ENCODE measurements at places on chromosomes 16 and 17.

- DNase-seq: peak; percentile 51
These were observed 26.3 kb downstream of the FOXL1 start for GRCh38 chr16:86604436-86605193.

DNA sequence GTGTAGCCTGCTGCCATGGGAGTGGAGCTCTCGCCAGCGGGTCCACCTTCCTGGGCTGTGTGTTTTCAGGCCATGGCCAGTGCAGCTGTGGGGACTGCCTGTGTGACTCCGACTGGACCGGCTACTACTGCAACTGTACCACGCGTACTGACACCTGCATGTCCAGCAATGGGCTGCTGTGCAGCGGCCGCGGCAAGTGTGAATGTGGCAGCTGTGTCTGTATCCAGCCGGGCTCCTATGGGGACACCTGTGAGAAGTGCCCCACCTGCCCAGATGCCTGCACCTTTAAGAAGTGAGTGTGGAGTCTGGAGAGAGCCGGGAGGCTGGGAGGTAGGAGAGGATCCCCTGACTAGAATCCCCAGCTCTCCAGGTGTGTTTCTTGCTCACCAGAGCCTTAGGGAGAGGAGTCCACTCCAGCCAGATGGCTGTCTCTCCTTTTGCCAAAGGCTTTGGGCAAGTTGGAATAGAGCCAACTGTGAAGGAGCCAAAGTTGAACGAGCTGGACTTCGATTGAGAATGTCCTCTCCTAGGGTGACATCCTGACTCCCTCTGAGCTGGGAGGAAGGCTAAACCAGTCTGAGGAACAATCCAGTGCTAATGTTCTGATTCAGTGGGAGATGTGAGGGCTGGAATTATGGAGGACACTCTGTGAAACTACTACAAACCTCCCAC lies 24.4 kb upstream of the EFCAB13 start:
- no peak for DNase-seq

DNA sequence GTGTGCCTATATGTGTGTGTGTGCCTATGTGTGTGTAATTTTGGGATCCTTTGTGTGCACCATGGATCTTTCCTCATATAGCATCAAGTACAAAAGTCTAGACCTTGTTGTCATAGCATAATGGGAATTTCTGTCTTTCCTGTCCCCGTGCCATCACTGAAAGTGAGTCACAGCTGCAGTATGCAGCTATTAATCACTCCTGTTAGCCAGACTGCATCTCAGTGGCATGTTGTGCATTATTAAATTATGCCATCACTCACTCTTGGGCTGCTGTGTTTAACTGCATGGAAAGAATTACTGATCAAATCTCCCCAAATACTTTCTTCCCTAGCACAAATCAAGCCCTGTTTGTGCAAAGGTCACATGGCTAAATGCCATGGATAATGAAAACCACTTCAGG lies 92.4 kb downstream of the CBLN1 start:
- DNase-seq: no peak

GRCh38 chr16:81745704-81746558 lies 33.2 kb upstream of the PLCG2 start:
- peak; percentile 81 for DNase-seq

DNA sequence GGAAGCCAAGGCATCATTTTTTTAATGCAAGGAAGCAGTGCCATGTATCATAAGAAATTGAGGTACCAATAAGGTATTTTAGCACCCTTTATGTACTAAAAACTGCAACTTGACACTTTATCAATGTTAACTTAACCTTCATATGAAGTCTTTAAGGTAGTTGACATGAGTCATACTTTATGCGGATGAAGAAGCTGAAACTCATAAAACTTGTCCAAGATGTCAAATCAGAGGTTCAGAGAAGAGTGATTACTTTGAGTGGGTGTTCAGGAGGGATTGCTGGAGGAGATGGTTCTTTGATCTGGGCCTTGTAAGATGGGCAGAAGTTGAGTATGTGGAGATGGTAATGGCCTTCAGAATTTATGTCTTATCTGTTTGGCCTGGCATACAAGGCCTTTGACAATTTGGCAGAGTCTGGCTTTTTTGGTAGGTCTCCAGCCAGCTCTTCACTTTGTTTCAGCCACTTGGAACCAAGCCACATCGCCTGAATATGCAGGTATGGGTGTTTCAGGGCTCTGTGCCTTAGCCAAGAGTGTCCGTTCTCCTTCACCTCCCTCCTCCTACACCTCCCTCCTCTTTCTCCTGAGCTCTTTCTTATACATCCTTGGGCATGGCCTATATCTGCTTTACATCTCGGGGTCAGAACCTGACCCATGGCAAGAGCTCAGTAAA lies 23.7 kb downstream of the YPEL2 start:
- DNase-seq: no peak

DNA sequence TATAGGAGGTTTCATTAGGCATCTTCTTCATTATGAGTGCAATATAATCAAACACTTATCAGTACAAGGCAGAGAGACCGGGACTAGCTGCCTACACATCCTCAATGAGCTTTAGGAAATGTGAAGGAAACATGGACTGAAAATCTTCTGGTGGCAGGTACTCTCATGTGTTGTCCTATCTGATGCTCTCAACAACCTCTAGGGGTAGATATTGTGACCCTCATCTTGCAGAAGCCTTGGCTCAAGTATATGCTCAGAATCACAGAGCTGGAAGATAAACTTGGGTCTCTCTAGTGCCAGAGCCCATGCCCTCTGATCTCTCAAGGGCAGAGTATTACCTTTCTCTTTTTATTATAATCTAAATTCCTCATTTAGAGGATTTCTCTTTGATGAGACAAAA lies 181.6 kb upstream of the C17orf78 start:
- no peak for DNase-seq

DNA sequence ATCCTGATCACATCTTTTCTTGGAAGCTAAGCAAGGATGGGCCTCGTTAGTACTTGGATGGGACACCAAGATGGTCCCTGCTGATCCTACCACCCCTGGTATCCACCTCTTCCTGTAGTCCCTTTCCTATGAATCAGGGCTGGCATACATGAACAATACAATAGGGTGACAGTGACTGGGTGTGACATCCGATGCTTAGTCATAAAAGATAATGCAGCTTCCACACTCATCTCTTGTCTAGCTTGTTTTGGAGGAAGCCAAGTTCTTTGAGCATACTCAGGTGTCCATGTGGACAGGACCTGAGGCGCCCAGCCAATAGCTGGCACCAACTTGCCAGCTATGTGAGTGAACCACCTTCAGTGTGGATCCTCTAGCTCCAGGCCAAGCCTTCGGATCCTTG lies 62.5 kb upstream of the NFAT5 start:
- no peak for DNase-seq

- no peak for DNase-seq
These were observed 77.3 kb upstream of the NLRP1 start for GRCh38 chr17:5661491-5662125.
